Stimulated activated CD8-positive, alpha-beta memory T cell treated with anti-CD3 and anti-CD28 coated beads, Interleukin-4, amount 100 ng/mL, for 1 hour (primary cell): ENCODE measurements at places on chromosomes 6 and 20.

GRCh38 chr20:37915434-37915787, 12.5 kb downstream of the VSTM2L start:
- no peak for DNase-seq

DNA sequence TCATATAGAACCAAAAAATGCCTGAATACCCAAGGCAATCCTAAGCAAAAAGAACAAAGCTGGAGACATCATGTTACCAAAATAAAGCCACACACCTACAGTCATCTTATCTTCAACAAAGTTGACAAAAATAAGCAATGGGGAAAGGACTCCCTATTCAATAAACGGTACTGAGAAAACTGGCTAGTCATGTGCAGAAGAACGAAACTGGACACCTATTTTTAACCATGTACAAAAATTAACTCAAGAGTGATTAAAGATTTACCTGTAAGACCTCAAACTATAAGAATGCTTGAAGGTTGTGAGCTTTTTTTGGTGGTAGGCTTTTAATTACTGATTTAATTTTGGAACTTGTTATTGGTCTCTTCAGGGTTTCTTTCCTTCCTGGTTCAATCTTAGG, 236.0 kb upstream of the DEFB112 start:
- DNase-seq, result no peak

DNA sequence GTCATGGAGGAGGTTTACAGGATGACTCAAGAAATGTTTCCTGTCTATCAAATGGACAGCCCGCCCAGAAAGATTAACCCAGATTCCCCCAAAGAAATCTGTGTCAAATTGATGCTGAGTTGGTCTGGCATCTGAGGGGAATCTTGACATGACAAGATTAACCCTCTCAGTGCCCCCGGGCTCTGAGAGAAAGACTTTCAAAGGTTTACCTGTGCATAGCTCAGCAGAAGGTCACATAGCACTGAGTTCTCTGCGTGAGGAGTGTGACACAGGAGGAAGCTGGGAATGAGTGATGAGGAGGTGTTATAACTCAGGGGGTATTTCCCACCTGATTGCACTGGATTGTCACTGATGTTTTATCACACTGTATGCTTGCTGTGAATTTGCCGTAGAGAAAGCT, 601.2 kb downstream of the DHX35 start:
- DNase-seq, result no peak

GRCh38 chr6:111837641-111838500, 35.4 kb downstream of the FYN start:
- DNase-seq, result peak; percentile 21

DNA sequence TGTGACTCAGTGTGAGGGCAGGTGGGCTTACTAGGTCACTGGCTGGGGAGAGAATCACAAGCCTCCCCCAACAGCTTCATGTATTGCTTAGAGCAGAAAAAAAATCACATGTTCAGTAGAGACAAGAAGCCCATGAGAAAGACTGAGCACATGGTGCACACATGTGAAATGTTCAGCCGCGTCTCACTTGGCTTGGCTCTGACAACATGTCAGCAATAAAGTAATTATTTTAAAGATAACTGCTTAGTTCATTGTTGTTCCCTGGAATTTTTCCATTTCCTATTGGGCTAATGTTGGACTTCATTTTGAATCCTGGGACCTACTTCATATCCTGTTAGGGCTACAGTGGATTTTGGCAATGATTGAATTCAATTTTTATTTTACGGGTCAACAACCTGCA, 222.6 kb downstream of the C6orf118 start:
- no peak for DNase-seq

- DNase-seq, result no peak
These were observed 116.7 kb downstream of the JPH2 start for GRCh38 chr20:44070139-44070900.

GRCh38 chr20:25059866-25060465, 2.0 kb upstream of the ACSS1 start:
- no peak for DNase-seq

DNA sequence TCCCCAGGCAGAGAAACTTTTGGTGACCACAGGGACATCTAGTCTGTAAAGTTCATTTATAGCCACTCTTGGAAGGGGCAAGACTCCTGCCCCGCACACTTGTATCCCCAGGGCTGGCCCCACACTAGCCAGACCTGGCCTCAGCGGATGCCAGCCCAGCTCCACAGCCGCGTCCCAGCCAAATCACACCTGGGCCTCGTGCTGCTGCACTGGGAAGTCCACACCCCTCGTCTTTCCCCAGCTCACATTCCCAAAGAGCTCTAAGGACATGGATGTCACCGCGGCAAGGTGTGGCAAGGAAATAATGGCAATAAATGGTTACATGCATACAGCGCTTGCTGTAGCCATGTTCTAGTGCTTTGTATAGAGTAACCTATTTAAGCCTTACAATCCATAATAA, 8.6 kb downstream of the IP6K3 start:
- DNase-seq, result no peak

GRCh38 chr20:62319346-62319909, 16.6 kb downstream of the ADRM1 start:
- no peak for DNase-seq

- no peak for DNase-seq
These were observed 1024.3 kb upstream of the EPHA7 start for GRCh38 chr6:94443701-94444100.

- DNase-seq, result no peak
These were observed 719 bp downstream of the SMPD2 start for GRCh38 chr6:109441069-109441816.

DNA sequence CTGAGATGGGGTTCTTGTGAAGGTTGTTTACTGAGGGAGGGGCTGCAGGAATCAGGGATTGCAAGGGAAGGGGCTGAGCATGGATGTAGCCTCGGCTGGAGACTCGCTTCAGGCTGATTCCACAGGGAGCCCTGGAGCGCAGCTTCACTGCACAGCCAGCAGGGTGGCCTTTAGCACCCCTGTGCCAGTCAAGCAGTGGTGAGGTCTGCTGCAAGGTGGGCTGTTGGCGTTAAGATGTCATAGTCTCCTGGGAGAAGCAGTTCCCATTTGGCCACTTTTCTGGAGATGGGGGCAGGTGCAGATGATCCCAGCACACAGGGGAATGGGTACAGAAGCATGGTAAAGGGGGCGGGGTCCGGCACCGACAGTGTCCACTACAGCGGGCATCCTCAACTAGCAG, 126.3 kb downstream of the TOX2 start:
- DNase-seq, result no peak

DNA sequence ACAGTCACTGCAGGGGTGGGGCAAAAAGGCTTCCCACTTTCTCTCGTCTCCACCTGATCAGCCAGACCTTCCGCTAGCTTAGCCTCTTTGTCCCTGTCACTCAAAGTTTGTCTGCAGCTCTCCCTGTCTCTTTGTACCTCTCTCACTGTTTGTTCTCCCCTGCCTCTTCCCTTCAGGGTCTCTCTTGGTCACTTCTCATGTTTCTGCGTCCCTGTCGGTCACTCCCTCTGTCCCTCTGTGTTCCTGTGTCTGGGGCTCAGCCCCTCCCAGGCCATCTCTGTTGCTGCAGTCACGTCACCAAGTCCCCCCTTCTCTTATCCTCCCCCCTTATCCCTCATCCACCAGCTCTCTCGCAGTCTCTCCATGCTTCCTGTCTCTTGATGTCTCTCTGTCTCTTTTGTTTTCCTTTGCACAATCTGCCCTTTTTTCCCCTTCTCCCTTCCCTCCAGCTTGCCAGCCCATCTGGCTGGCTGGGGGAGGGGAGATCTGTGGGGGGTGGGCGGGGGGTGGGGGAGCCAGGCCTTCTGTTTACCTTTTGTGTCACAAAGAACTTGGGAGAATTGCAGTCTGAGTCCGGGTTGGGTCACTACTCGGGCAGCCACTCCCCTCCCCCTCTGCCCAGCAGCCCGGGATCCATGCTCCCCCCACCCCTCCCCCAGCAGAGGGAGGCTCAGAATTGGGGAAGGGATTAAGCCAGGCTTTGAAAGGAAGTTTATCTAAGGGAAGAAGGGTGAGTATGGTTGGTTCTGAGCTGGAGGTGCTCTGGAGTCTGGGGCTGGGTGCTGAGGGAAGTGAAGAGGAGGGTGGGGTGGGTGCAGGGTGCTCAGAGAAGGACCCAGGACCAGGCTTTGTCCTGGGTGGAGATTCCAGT, 32.3 kb downstream of the FOXP4 start:
- DNase-seq, result no peak

- no peak for DNase-seq
These were observed at the start of gene MRAP2 for GRCh38 chr6:84033523-84034451. Gene MRAP2, plus strand, starts transcription at chr6:84033772. Its CDS starts 21,547 bp downstream, at chr6:84055319.

DNA sequence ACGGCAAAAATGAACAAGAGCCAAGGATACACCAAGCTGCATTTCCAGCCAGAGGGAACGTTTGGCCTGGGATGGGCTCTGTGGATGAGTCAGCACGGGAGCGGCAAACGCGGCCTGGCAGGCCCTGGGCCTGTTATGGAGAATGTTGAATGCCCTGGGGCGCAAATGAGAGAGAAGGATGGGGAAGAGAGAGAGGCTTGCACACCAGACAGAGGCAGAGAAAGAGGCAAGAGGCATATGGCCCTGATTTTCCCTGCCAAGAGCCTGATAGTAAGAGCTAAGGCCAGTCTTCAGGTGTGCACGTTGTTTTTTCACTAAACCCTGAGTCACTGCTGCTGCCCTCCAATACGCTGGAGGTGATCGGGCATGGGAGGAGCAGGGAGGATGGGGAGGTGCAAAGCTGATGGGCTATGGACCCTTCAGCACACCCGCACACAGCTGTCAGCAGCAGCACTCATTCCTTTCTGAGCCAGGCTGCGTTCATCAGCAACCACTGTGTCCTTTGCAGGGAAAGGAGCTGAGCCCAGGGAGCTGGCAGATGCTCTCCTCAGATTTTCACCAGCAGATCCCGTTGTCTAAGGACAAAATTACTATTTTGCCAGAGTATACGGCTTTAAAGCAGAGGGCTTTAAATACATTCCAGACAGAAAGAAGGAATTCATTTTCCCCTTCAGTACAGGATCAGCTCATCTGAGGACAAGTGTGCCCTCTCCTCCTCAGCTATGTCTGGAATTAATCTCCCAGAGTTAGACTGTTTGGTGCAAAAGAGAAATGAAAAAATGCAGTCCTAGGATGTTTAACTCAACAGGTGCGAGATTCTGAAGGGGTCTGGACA, 61.7 kb upstream of the SLC22A23 start:
- DNase-seq, result no peak

- DNase-seq, result no peak
These were observed 50.1 kb downstream of the CYP24A1 start for GRCh38 chr20:54123587-54124180.

GRCh38 chr6:143607974-143608373, 69.8 kb upstream of the PHACTR2 start:
- no peak for DNase-seq

DNA sequence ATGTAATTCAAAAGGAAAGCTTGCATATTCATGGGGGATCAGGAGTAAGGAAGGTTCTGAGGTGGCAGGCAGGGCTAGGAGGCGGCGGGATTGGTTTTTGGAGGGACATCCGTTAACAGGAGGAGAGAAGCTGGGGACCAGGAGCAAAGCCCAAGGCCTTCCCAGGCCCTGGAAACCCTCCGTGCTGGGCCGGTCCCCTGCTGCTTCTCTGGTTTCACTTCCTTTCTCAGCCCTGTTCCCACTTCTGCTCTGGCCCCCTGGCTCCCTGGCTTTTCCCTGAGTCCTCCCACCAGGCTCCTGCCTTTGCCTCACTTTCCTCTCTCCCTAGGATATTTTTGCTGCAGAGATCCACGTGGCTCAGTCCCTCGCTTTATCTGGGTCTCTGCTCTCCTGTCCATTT, 26.4 kb upstream of the SALL4 start:
- no peak for DNase-seq

- no peak for DNase-seq
These were observed 55.4 kb downstream of the ANKRD60 start for GRCh38 chr20:58173091-58173490.

GRCh38 chr6:11618533-11618932, 81.0 kb downstream of the TMEM170B start:
- DNase-seq, result no peak

- DNase-seq, result no peak
These were observed 150.2 kb downstream of the CDH26 start for GRCh38 chr20:60108397-60108796.

DNA sequence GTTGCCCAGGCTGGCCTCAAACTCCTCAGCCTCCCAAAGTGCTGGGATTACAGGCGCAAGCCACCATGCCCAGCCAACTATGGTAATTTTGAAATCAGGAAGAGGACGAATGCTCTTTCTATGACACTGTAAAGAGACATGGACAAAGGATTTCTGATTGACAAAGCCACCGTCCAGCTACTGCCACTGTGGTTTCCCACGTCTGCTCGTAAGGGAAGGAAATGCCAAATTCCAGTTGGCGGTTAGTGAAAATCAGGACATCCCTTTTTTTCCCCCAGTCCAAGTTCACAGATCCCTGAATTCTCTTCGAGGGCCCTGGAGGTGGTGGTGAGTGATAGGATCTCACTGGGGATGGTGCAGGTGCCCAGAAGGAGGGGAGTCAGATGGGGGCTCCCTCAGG, 31.2 kb downstream of the SNAI1 start:
- DNase-seq, result no peak

GRCh38 chr6:129469070-129469662, 240.8 kb downstream of the ARHGAP18 start:
- DNase-seq, result no peak

DNA sequence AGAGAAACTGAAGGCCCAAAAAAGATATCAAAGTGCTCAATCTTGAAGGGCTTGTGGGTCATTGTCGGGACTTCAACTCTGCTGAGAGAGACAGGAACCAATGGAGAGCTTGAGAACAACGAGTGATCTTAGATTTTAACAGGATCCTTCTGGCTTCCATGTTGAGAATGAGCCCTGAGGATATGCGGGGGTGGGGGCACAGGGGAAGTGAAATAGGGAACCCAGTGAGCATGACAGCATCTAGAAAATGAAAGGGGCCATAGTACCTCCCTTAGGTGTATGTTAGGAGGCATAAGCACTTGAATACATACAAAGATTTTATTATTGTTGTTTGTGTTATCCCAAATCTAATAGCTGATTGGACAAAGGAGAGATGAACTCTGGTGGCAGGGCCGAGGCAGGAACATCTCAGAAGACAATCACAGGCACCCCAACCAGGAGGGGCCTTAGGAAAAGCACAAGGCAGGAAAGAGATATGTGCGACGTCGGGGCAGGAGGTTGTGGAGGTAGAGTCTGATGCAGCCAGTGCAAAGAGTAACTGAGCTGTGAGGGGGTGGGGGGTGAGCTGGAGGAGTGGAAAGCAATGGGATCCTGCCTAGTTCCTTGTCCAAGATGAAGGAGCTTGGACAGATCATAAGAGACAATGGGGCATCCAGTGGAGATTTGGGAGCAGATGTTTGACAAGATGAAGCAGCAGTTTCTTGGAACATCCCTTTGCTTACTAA, 10.4 kb downstream of the TGM6 start:
- DNase-seq, result no peak

GRCh38 chr6:166112580-166112979, 55.1 kb downstream of the TBXT start:
- DNase-seq, result no peak

GRCh38 chr6:110178626-110179405, 654 bp downstream of the WASF1 start:
- peak; percentile 9 for DNase-seq

- DNase-seq, result no peak
These were observed 7.8 kb downstream of the CUL9 start for GRCh38 chr6:43189776-43190304.

DNA sequence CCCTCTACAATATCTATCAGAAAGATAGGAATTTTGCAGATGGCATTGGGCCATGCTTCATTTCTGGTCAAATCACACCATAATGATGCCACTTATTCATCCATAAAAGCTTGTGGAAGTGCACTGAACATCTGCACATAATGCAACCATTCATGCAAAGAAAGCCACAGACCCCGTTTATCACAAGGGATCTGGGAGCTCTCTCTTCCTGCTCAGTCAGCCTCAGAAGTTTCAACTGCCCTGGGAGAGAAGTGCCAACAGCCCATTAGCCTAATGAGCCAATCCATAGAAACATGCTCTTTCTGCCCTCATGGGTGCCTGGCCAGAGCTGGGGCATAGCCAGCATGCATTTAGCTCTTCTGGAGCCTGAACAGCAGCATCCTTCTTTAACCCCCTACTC, 85.8 kb downstream of the SLC35F1 start:
- DNase-seq, result no peak
